Foreskin melanocyte (primary cell): ENCODE measurements at places on chromosomes 12 and 14.

GRCh38 chr12:124716208-124717130, 147.2 kb downstream of the SCARB1 start:
- no peak for DNase-seq

DNA sequence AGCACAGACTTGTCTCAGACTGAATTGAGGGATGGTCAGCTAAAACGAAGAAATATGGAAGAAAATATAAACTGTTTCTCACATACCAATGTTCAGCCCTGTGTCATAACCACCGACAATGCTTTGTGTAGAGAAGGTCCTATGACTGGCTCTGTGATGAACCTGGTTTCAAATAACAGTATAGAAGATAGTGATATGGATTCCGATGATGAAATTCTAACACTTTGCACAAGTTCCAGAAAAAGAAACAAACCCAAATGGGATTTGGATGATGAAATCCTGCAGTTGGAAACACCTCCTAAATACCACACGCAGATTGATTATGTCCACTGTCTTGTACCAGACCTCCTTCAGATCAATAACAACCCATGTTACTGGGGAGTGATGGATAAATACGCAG, 7.9 kb upstream of the MAPK1IP1L start:
- DNase-seq = no peak

DNA sequence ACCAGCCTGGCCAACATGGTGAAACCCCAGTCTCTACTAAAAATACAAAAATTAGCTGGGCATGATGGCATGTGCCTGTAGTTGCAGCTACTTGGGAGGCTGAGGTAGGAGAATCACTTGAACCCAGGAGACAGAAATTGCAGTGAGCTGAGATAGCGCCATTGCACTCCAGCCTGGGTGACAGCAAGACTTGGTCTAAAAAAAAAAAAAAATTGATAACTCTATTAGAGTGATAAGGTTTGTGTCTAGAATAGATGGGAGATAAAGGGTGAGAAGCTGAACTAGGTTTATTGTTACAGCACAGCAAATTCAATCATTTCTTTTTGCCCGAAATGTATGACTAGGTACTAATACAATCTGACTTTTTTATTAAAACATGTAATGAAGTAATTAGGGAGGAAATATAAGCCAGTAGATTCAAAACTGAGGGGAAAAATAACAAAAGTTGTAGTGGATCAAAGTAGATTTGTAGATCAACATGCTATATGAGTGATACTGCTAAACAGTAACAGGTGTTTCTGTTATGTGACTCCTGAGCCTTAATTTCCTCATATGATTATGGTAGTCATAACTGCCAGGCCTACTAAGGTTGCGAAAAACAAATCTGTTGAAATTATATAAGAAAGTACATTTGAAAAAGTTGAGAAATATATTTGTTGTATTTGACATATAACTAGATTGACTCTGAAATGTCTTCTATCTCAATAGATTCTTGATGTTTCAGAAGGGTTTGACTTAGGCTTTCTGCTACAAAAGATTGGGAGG, 83.6 kb downstream of the WNK1 start:
- no peak for DNase-seq

GRCh38 chr12:67524861-67525616, 123.5 kb upstream of the DYRK2 start:
- DNase-seq = no peak

DNA sequence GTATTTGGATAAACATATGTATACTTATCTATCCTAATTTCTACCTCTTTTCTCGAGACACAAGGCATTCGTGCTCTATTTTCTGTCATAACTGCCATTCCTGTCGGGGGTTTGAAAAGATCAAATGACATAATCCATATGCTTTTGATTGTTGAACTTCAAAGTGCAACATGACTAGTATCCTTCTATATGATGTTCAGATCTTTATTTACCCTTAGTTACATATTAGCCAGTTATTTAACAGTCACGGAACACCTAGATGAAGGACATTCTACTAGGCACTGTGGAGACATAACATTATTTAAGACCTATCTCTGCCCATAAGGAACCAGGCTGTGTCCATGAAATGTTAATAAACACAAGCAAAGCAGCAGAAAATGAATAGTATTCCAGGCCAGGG, 11.2 kb upstream of the GRIN2B start:
- DNase-seq = no peak

GRCh38 chr14:32039401-32040030, 37.6 kb upstream of the ARHGAP5 start:
- no peak for DNase-seq

GRCh38 chr12:104072099-104072498, 7.8 kb downstream of the HCFC2 start:
- no peak for DNase-seq

- peak; percentile 8 for DNase-seq
These were observed 311.6 kb upstream of the DIO2 start for GRCh38 chr14:80522936-80523335.

- no peak for DNase-seq
These were observed 289.0 kb downstream of the ERC1 start for GRCh38 chr12:1280059-1280458.

- no peak for DNase-seq
These were observed 115.3 kb upstream of the PLEKHA5 start for GRCh38 chr12:19014240-19014639.

GRCh38 chr12:10279937-10280336, 27.7 kb upstream of the KLRD1 start:
- DNase-seq = no peak

DNA sequence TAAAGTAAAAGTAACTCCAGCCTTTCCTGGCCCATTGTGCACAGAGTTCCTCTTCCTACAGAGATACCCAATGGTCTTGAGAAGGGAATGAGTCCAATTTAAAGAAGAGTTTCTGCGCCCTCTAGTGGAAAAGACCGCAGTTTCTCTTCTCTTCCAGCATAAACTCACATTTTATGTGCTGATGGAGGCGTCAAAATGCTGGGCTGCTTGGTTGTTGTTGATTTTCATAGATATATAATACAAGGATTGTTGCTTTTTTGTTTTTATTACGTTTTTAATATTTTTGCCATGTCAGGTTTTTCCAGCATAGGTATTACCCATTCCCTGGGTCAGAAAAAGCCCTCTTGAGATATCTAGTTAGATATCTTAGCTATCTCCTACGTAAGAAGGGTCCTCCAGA, 356.9 kb upstream of the STXBP6 start:
- peak; percentile 52 for DNase-seq

GRCh38 chr12:27534060-27534764, 10.2 kb downstream of the PPFIBP1 start:
- DNase-seq = peak; percentile 38

DNA sequence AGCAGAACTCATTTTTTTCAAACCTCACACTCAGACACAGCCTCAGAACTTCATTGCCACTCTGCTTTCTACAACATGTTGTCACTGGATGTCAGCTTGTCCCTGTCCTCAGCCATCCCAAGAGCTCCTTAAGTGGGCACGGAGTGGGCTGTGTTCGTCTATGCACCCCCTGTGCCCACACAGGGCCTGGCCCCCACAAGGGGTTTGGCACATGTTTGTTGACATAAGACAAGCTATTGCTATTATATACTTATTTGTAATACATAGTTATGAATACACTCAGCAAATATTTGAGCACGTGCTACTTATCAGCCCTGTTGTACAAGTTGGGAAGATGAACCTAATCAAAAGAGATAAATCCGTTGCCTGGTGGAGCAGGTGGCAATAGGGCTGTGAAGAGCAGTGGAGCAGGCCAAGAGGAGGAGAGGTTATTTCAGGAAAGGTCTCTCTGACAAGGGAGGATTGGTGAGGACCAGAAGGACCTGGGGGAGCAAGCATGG, 4.3 kb upstream of the BDKRB1 start:
- no peak for DNase-seq
